ENCODE measurements at places on chromosomes 1 and 21. TPM values are rescaled to one million over a fixed set of nuclear protein-coding genes. Genes with fewer than 3 reads are reported as not detected.

- DNase-seq: no peak
Observed at GRCh38 chr1:54016343-54017282, 1.4 kb downstream of the LDLRAD1 start.

DNA sequence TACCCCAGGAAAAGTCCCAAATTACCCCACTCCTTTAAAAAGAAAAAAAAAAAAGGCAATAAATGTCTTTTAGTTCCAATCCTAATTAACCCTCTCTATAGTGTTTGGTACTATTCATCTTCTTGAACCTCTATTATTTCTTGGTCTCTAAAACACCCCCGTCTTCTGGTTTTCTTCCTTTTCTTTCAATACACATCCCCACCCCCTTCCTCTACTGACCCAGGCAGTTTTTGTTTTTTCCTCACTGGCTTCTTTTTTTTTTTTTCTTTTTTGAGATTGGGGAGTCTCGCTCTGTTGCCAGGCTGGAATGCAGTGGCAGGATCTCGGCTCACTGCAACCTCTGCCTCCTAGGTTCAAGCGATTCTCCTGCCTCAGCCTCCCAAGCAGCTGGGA lies 26.1 kb downstream of the EGLN1 start:
- no peak for DNase-seq

DNA sequence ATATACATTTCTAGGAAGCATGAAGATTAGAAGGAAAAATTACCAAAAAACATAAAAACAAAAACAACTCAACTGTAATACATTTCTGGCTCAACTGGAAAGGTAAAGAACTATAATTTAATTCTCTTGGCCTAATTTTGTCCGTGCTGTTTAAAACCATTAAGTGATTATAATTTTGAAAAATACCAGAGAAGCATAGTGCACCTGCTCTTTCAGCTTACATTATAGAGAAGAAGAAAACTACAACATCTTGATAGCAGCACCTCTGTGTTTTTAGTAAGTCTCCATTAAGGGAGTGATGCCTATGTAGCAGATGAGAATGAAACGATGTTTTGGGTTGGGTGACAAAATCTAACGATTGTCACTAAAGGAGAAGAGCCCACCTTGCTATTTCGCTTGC lies 19.3 kb upstream of the MAN1A2 start:
- no peak for DNase-seq

The TCHH gene
- polyA plus RNA-seq: 0.05 TPM

DNA sequence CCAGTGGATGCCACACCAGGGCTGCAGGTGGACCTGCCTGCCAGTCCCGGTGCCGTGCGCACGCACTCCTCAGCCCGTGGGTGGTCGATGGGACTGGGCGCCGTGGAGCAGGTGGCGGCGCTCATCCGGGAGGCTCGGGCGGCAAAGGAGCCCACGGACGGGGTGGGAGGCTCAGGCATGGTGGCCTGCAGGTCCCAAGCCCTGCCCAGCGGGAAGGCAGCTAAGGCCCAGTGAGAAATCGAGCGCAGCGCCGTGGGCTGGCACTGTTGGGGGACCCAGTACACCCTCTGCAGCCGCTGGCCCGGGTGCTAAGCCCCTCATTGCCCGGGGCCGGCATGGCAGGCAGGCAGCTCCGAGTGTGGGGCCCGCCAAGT lies 1171.8 kb upstream of the B3GALT2 start:
- no peak for DNase-seq

The DCST1 gene
- polyA plus RNA-seq: 0.58 TPM

GRCh38 chr1:158818975-158819431 lies 12.1 kb upstream of the MNDA start:
- DNase-seq: no peak

The RGS13 gene
- not detected for polyA plus RNA-seq

Data from left kidney (tissue), 8 donors.